ENCODE measurements at places on chromosomes 3 and 15. TPM values are rescaled to one million over a fixed set of nuclear protein-coding genes. Genes with fewer than 3 reads are reported as not detected.

DNA sequence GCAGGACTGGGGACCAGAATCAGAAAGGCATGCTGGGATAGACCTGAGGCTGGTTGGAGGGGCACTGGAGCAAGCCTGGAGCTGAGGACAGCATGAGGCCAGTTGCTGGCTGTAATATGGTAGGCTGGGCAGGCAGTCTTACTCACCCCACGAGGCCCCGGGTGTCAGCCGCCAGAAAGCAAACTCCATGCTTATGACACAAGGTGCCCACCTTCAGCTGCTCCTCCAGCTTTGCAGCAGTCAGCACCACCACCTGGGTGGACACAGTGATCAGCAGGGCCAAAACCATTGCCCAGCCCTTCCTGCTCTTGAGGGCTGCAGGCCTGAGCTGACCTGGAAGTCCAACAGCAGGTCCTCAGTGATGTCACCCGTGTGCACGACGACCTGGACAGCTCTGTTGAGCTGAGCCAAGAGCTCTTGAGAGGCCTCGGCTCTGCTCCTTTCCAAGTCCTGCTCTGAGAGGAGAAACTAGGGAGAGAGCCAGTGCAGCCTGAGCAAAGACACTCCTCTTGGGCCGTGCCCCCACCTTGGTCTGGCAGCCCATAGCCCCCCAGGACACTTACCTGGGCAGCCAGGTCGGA is 747 bp downstream of the UBA7 start:
- peak; percentile 37 for DNase-seq

DNA sequence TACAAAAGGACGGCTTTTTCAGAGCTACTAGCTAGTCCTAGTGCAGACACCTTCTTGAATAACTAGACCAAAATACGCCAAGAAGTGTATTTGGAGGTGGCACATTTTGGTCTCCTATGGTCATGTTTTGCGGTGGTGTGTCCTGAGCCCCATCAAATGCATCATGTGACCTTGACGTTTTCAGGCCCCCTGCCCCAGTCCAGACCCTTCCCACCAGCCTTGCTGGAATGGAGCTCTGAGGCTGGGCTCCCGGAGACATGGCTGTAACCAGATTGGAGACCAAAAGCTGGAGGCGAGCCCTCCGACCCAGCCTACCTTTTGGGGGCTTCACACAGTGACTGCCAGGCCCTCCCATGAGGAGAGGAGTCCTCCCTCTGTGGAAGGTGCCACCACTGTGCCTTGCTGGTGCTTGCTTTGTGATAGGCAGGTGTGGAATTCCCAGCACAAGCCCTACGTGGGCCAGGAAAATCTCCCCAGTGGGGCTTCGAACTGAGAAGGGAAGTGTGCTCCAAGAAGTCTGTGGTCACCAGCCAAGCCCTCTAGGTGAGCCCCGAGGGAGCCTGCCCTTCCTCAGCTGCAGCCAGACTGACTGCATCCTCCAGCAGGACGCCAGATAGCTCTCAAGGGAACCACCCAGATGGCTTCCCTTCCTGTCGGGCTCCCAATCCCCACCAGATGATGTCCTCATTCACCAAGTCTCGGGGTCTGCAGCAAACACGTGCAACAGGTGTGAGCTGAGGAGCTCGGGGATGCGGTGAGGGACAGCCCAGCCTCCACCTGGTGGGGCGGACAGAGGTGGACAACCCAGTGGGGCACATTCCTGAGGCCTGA is 126.2 kb downstream of the ASB7 start:
- no peak for DNase-seq

The PTH1R gene
- 13.0 TPM for total RNA-seq

The MRPS22 gene
- total RNA-seq: 87.3 TPM

DNA sequence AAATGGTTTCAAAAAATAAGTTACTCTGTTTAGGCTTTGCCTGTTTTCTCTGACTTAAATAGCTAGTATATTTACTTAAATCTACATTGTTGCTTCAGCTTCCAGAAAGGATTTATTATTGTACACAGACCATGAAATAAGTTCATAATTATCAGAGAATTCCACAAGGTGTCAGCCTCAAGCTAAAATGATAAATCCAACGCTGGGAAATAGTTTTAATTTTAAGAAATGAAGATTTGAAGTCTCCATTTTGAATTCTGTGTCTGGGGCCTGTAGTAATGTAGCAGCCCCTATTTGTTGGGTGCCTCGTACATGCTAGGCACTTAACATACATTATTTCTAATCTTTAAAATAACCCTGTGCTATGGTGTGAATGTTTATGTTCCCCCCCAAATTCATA is 92.6 kb upstream of the KCNMB2 start:
- no peak for DNase-seq

DNA sequence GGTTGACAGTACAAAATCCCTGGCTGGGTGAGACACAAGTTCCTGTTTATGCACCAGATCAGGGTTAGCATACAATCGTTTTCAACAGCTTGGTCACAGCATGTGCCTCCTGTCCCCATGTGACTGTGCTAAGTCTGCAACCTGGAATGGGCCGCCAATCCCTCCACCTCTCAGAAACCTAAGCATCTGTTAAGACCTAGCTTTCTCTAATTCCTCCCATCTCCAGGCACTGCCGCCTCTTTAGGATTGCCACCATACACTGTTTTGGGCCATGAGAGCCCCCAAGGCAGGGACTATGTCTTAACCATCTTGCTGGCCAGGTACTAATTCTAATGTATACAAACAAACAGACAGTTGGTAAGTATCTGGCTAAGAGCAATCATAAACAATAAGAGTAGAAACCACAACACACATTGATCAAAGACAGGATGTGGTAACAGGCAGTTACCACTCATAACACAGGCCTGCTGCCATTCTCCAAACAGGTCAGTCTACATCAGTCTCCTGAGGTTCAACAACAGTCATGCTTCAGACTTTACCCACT is 25.6 kb downstream of the SEC22C start:
- DNase-seq: no peak

GRCh38 chr15:85114886-85115285 is 133.2 kb downstream of the PDE8A start:
- no peak for DNase-seq

- no peak for DNase-seq
These were observed 5.6 kb downstream of the CEP70 start for GRCh38 chr3:138588445-138588844.

The PRSS50 gene
- 0.10 TPM for total RNA-seq

GRCh38 chr3:14555835-14556234 is 15.7 kb upstream of the GRIP2 start:
- DNase-seq: peak; percentile 70
